ENCODE measurements at places on chromosomes 1 and 21.

- no peak for DNase-seq
These were observed 12.3 kb downstream of the TNFRSF1B start for GRCh38 chr1:12179111-12179519.

GRCh38 chr1:187390215-187390818 lies 561.6 kb downstream of the PLA2G4A start:
- DNase-seq, result no peak

DNA sequence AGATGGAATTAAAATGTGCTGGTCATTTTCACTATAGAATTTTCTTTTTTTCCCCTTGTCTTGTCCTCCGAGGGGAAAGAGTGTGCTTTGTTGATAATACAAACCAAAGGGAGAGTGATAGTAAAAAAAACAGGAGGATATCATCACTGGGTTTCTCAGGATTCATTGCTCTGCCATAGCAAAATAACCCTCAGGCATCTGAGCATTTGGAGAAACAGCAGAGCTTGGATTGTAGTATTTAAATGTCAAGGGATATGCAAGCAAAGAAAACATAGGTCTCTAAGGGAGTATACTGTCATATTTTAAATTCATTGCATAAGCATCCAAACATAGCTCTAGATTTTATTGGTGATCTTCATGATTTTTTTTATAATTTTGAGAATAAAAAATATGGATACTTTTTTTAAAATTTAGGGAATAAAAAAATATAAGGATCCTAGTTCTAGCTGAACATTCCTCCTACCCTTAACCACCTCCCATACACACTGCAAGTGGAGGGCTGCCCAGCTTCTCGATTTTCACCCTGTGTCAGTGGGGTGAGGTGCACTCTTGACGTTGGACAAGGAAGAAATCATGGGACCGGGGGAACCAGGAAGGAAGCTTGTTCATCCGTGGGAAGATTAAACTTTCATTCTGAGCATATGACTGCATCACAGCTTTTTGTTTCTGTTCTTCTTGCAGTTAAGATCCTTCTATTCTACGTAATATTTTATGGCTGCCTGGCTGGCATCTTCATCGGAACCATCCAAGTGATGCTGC lies 4.4 kb downstream of the ATP1B1 start:
- no peak for DNase-seq

DNA sequence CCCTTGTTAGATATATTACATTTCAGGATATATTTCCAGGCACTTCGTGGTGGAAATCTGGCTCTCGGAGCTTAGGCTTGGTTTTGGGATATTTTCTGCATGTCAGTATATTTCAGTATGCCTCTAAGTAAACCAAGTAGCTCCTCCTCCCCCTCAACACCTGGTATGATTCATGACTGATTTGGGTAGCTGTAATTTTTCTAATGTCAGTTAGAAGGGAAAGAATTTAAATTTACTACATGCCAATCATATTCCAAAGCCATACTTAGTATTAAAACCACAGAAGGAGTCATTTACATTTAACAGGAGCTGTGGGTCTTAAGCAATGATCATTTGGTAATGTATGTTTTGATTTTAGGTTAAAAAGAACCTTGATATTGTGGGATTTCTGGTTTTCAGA lies 40.6 kb downstream of the ST6GALNAC3 start:
- no peak for DNase-seq

GRCh38 chr1:34779005-34779404 lies 2.0 kb upstream of the GJB3 start:
- DNase-seq, result no peak

- no peak for DNase-seq
These were observed 64.7 kb upstream of the NGF start for GRCh38 chr1:115402753-115403184.

DNA sequence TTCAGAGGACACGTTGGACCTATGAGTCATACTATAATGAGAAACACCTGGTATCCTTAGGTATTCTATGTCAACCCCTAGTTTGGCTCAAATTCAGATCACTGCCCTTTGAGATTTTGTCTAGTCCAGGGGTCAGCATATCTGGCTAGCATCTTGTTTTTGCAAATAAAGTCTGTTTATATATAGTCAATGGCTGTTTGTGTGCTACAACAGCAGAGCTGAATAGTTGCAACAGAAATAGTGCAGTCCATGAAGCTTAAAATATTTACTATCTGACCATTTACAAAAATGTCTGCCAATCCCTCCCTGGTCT lies 48.5 kb upstream of the EDEM3 start:
- no peak for DNase-seq

GRCh38 chr1:165392634-165393571 lies 36.4 kb upstream of the LMX1A start:
- peak; percentile 68 for DNase-seq

- no peak for DNase-seq
These were observed 67.3 kb downstream of the LAMC1 start for GRCh38 chr1:183090391-183091006.

DNA sequence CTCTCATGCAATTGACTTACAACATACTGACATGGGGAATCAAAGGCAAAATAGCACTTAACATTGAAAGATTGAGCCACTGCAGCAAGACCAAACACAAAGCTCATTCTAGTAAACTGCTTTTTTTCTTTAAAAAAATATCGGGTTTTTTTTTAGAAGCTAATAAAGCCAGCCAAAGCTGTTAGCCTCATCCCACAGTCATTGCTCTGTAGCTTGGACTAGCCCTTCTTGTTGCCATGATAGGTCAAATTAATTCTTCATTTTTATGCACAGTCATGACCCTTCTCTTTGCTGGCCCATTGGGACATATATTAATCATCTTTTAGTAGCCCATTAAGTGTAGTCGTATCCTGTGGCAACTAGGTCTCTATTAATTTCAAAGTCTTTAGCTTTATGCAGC lies 231.3 kb downstream of the ADGRL2 start:
- DNase-seq, result no peak

- DNase-seq, result no peak
These were observed 36.1 kb downstream of the L1TD1 start for GRCh38 chr1:62230718-62231117.

GRCh38 chr21:31597683-31598082 lies 61.8 kb upstream of the SOD1 start:
- DNase-seq, result no peak

- no peak for DNase-seq
These were observed 124.6 kb upstream of the NGF start for GRCh38 chr1:115462566-115463076.

- DNase-seq, result no peak
These were observed 3.0 kb downstream of the CDC42 start for GRCh38 chr1:22055463-22055862.

GRCh38 chr1:176090766-176091165 lies 116.3 kb downstream of the COP1 start:
- DNase-seq, result no peak

DNA sequence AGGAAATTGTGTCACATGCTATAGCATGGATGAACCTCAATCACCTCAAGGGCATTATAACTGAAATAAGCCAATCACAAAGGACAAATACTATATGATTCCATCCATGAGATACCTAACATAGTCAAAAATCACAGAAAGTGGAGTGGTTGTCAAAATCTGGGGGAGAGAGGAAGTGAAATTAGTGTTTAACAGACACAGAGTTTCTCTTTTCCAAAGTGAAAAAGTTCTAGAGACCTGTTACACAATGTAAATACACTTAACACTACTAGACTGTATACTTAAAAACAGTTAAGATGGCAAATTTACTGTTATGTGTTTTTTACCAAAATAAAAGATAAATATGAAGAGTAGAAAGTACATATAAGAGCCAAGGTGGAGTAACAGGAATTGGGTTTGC lies 31.8 kb downstream of the ZNF644 start:
- no peak for DNase-seq

- no peak for DNase-seq
These were observed 56.6 kb upstream of the C1orf174 start for GRCh38 chr1:3956527-3957170.

DNA sequence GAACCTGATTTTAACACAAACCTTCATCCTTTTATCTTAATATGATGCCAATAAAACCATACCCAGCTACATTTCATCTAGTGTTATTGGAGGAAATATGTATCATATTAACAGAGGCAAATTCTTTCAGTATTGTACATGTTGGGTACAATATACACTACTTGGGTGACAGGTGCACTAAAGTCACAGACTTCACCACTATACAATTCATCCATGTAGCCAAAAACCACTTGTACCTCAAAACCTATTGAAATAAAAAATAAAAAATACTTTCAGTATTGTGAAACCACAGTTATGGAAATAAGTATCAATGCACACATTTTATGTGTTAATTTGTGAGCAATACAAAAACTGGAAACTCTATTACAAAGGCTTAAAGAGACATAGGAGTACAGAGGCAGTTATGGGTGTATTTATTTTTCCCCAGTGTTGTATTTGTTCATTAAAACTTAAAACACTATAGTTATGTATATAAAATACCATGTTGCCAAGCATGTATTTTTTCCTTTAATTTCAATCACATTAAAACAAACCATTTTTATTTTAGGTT lies 25.1 kb upstream of the GPR88 start:
- DNase-seq, result no peak

DNA sequence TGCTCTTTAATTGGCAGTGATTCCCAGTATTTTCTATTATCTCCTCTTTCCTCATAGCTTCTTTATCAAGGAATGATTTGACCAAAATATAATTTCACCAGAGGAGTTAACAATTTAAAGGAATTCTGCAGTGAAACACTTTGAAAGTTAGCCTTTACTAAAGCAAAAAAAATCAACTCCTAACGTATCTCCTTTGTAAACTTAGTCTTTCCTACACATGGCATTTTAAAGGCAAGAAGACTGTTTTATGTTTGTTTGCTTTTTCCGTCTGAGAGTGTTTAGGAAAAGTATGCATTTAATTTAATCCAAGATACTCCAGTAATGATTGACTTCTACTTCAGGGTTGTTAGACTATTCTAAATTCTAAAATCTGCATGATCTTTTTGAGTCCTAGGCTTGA lies 15.9 kb downstream of the ATP6V1G3 start:
- DNase-seq, result no peak

DNA sequence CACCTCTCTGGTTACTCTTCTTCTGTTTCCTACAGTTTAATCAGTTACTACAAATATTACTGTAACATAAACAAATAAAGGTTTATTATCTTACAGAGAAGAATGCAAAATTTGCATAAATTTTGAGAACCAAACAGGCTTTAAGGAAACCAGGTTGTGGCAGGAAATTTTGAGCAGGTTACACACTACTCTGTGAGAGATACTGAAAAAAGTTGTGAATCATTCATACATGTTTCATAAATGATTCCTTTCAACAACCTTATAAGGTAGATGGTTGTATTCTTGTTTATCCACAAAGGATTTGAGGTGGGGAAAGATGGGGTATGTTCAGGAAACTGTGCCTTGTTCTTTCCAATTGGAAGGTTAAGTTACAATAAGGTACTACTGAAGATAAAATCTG lies 58.6 kb downstream of the MAST2 start:
- no peak for DNase-seq

DNA sequence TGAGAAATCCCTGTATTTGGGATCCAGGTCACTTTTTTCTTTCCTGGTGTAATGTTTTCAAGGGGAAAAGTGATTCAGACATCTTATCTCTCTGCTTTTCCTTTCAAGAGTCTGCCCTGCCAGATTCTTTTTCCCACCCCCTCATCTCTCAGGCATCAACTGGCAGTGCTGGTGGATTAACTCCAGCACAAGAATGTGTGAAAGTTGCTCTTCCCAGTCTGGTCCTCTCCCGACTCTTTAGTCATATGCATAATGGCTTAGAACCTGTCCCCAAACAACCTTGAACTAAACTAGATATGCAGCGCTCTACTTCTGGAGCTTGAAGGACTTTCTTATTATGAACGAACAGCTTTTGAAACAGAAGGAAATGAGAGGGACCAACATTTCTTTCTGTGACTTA lies 88.5 kb downstream of the SLC44A5 start:
- DNase-seq, result no peak

DNA sequence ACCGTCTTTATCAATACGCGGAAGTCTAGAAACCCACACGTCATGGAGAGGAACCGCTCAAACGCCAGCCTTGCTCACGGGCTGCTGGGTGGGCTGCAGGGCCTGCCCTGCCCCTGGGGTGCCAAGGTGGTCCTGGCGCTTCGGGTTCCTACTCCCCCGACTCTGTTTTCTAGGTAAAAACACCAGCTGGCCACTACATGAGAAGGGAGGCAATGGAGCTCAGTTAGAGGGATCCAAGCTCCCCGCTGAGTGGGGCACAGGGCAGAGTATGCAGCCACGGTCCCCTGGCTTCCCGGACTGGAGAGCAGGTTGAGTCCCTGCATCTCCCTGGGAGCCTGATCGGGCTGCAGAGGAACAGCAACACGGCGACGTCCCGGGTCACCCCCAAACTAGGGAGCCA lies 41.2 kb upstream of the RIPK4 start:
- DNase-seq, result no peak

- no peak for DNase-seq
These were observed 205.3 kb upstream of the RRP15 start for GRCh38 chr1:218079820-218080219.

GRCh38 chr1:8790987-8791386 lies 26.5 kb downstream of the RERE start:
- no peak for DNase-seq

DNA sequence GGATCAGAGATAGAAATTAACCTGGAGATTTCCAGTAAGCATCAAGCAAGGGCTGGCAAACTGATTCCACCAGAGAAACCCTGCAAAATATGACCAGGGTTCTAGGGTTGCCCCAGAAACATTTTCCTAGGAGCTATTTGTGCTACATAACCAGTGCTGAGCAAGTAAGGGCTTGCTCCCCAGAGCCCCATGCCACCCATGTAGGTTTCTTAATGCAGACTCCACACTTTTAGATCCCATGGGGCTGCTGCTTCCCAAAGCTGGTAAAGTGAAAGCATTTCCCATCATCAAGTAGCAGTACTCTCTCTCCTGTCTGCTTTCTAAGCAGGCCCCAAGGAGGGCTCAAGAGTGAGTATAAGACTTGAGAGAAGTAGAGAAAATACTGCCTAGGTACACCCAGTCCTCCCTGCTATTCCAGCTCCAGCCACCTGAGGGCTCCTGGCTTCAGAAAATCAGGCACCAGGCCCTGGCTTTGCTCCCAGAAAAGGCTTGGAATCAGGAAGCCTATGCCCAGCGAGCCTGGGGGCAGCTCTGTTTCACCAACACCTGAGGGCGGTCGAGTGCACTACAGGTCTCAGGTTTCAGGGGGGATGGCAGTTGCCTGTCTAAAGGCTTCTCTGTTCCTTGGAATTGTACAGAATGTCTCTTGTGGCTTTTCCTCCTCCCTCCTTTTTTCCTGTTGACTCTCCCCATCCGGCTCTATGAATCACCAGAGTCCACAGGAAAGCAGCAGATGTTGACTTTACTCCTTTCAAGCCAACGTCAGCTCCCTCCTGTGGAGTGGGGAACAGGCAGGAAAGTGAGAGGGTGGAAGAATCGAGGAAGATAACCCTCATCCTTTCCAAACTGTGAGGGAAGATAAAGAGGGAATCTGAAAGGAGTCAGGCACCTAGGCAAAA lies 6.2 kb upstream of the ANKRD35 start:
- peak; percentile 99 for DNase-seq
